ENCODE measurements at places on chromosomes 2 and 18. TPM values are rescaled to one million over a fixed set of nuclear protein-coding genes. Genes with fewer than 3 reads are reported as not detected.

DNA sequence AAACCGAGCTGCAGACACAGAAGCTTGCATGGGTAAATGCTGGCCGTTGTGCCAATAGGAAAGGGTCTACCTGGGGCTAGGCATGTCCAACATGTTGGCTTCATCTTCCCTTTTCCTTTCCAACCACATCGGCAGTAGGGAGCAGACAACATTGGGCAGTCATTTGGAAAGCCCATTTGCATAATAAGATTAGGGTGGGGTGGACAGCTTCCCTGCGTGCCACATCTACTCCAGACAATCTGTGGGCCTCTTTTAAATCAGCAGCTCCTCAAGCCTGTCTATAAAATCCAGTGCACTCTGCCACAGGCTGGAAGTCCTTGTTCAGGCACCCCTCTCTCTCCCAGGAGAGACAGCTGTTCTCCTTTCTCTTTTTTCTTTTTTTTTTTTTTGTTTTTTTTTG, 203.6 kb upstream of the KYNU start:
- no peaks in the 10 kb centered on the region for H3K27me3 ChIP-seq
- no peaks in the 10 kb centered on the region for H3K4me1 ChIP-seq
- no peak overlapping the region for H3K27ac ChIP-seq
- no peak overlapping the region for H3K4me3 ChIP-seq
- no peak for DNase-seq

XDH gene
- total RNA-seq: 1.3 TPM

CDC42EP3 gene
- total RNA-seq: 19.5 TPM

GRCh38 chr2:157309878-157310277, 15.7 kb downstream of the ERMN start:
- no peaks in the 10 kb centered on the region for H3K4me1 ChIP-seq
- no peak for DNase-seq
- H3K27me3 ChIP-seq: no peaks in the 10 kb centered on the region
- H3K27ac ChIP-seq: no peak overlapping the region
- H3K36me3 ChIP-seq: no peaks in the 10 kb centered on the region
- H3K4me3 ChIP-seq: no peak overlapping the region

DNA sequence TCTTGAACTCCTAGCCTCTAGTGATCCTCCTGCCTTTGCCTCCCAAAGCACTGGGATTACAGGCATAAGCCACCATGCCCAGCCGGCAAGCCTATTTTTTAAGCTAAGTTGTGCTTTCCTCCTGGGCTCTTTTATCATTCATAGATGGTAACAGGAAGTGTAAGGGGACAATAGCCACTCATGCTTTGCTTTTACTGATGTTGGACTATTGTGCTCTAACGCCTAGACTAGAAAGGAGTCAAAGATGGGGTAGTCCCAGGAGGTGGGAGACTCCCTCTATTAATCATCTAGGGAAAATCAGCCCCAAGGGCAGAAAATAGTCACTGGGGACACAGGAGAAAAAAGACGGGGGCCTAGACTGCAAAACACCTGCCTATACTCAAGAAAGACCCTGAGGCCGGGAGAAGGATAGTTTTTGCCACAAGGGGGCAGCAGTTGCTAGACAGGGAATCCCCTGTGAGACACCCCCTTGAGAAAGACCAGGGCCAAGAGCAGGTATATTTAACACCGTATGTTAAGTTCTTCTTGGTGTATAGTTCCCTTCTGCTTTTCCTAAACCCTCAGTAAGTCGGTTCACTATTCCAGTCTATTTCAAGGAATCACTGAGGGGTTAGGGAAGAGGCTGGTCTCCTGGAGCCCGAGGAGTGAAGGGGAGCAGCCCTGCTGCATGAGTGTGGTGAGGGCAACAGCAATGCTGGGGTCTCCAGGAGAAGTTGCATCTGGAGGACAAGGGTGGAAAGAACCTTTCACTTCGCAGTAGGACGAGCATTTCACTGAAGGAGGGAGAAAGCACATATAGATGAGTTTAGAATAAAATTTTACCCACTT, 2.1 kb upstream of the CXCR1 start:
- H3K27me3 ChIP-seq: no peaks in the 10 kb centered on the region
- no peak for DNase-seq
- H3K36me3 ChIP-seq: no peaks in the 10 kb centered on the region

- H3K27me3 ChIP-seq: no peaks in the 10 kb centered on the region
- no peak overlapping the region for H3K27ac ChIP-seq
- no peaks in the 10 kb centered on the region for H3K36me3 ChIP-seq
- no peak for DNase-seq
These were observed 188.6 kb downstream of the CD226 start for GRCh38 chr18:69759046-69759445.

DNA sequence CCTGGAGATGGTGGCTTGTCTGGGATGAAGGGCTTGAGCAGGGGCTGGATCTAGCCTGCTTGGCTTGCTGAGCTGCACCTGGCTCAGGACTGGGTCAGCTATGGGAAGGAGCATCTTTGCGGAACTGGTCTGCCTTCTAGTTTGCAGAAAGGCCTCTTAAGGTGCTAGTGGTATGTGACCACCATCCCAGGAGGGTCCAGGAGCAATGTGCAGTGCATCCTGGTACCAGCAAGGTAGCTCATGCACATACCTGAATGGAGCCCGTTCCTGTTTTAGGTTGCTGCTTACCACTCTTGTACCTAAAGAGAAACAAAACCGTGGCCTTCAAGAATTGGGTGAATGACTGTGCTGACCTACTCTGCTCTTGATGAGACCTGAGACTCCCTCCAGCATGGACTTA, 118.6 kb upstream of the PELI1 start:
- DNase-seq: no peak

GRCh38 chr18:48859311-48860268, 91.2 kb downstream of the SMAD7 start:
- no peaks in the 10 kb centered on the region for H3K27me3 ChIP-seq
- DNase-seq: no peak
- peak overlapping the region; percentile 32 for H3K27ac ChIP-seq
- no peaks in the 10 kb centered on the region for H3K4me1 ChIP-seq

Data from breast epithelium (tissue), 4 donors.